ENCODE measurements at places on chromosomes 2 and 18.

- DNase-seq, result no peak
Observed at GRCh38 chr18:57784034-57784800, 18.9 kb downstream of the ATP8B1 start.

GRCh38 chr2:232134939-232135338 lies 173.4 kb downstream of the DIS3L2 start:
- DNase-seq, result no peak

- DNase-seq, result no peak
Observed at GRCh38 chr2:68645523-68645922, 2.1 kb downstream of the PROKR1 start.

- DNase-seq, result no peak
Observed at GRCh38 chr18:49739275-49739674, 74.1 kb downstream of the ACAA2 start.

DNA sequence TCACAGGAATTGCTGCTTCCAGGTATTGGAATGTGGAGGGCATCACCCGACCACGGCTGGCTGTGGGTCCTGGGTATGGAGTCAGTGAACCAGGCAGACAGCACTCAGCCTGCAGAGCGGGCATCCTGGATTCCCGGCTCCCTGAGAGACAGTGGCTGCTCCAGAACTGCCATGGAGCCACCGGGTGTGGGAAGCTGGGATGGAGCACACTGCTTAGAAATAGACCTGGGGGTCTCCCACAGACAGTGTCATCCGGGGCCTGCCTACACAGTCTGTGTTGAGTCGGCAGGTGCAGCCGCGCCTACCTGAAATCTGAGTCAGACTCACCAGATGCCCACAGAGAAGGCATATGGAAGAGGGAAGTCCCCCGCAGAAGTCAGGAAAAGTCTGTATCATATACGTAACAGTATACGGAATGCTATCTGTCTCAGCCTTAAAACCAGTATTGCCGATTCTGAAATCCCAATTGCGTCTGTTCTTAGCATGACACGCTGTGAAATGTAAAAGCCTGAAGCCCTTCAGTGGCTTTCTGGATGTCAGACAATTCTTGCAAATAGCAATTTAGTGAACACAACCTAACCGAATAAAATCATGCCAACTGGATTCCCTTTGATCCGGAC lies 509.7 kb upstream of the MYT1L start:
- no peak for DNase-seq

- DNase-seq, result no peak
Observed at GRCh38 chr2:96687711-96688640, 45.4 kb downstream of the FER1L5 start.

DNA sequence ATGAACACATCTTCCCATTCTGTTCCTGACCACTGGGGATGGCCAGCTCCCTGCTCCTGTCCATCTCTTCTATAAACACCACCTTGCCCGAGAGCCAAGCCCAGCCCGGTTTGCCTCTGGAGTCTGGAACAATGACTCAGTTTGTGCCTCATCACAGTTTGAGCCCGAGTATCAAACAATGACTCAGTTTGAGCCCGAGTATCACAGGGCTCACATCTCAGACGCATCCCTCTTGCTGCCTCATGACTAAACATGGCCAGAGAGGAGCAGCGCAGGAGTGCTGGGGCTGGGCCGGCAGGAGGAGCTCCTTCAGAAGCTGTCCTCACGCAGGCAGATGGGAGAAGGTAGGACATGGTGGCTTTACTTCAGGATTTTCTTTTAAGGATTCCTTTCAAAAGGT lies 68.7 kb downstream of the PXDN start:
- no peak for DNase-seq

DNA sequence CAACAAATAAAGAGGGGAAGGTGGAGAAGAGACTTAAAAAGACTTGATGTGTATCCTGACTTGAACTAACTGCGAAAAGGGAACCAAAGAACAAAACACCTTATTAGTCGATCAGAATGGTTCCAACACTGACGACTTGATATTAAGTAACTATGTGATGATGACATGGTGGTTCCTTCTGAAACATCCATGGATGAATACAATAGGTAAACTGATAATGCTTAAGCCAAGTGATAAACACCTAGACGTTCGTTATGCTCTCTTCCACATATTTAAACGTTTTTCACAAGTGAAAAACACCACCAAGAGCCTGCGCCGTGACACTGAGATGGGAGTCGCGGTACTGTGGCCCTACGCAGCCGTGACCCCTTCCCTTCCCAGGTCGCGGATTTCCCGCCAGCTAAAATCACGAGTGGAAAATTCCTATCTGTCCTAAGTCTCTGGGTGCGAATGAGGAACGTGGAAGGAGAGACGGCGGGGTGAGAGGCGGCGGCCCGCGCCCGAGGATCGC lies 797 bp downstream of the TTC32 start:
- DNase-seq, result no peak

- no peak for DNase-seq
Observed at GRCh38 chr2:32746669-32747068, 118.8 kb downstream of the TTC27 start.

DNA sequence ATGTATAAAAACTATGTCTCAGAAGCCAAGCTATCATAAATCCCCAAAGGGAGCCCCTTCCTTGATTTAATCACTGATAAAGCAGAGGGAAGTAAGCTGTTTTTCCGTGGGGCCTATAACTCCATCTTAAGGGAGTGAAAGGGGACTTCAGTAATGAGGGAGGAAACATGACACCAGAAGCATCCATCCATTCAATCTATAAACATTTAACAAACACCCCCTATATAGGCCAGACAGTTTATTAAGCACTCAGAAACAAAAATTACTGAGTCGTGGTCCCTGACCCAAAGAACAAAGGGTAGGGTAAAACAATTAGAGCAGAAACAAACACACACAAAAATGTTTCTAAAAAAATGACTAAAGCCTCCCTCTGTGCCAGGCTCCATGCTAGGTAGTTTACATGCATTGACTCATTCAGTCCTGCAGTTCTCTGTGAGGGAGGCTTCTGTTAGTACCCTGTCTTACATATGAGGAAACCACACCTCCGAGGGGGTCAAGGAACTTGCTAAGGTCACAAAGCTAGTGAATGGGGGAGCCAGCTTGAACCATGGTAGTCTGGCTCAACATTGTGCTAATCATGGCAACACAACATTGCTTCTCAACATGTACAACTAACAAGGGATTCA lies 472.1 kb downstream of the CDH2 start:
- no peak for DNase-seq

GRCh38 chr2:179253226-179253625 lies 11.4 kb downstream of the SESTD1 start:
- DNase-seq, result no peak

DNA sequence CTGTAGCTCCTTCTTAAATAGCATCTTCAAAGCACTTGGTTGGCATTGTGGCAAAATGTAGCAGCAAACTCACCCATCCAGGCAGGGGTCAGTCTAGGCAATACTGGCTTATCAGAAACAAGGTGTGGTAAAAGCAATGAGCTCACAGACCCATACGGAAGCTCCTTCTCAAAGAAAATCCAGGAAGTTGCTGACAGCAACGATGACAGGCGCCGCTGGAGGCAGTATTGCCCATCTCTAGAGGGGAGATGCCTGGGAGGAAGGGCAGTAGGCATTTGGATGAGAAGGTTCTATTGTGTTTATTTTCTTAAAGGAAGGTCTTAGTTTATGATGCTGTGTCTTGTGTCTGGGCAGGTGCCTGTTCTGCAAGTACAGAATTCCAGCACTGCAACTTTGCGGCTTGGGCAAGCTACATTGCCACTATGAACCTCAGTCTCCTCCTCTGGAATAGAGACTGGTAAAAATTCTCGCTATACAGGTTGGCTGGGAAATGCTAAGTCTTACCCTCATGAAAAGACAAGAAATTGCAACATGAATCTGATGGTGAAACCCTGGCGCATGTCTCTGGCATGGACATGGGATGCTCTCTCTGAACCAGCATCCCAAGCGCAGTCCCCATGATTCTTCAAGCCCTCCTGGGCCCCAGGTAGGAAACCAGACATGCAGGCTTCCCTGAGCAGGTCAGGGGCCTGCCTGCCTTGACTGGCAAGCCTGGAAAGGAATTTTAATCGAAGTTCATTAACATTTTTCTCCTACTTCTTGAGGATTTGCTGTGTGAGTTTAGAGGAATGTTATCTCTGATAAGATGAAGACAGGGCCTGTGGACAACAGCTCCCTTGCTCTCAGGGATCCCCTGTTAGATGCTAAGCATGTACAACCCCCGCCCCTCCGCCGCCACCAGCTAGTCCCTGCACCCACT lies 156.0 kb downstream of the TFCP2L1 start:
- DNase-seq, result no peak

DNA sequence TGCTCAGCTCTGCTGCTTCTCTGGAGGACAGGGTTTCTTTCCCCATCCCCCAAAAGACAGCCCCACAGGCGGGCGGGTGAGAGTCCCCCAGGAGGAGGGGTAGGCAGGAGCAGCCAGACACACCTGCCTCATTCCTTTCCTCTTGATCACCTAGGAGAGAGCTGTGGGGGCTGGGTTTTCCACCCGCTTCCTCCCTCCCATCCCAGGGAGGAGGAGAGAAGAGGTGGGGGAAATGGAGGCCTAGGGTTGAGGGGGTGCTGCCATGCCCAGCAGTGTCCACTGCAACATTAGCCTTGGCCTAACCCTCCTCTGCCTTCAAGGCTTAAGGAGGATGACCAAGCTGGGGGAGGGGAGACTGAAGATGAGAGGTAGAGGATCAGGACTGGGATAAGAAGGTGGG lies 14.7 kb downstream of the WNT10A start:
- DNase-seq, result no peak

DNA sequence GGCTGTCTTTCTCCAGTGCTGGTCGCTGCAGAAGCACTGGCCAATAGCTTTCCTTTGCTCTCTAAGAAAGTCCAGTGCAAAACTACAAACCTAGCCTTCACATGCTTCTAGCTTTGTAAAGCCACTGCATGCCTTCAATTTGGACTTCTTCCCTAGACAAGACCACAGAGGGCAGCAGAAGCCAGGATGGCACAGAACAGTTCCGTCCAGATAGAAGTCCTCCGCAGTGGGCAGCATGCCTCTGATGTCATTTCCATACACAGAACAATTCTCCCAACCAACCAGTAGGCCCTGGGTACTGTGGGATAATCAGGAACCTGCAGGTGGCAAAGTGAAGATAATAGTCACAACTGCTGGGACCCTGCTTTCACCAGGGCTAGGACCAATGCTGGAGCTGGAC lies 3.3 kb downstream of the ST6GAL2 start:
- no peak for DNase-seq

GRCh38 chr2:157743051-157743450 lies 114.4 kb upstream of the ACVR1C start:
- no peak for DNase-seq

DNA sequence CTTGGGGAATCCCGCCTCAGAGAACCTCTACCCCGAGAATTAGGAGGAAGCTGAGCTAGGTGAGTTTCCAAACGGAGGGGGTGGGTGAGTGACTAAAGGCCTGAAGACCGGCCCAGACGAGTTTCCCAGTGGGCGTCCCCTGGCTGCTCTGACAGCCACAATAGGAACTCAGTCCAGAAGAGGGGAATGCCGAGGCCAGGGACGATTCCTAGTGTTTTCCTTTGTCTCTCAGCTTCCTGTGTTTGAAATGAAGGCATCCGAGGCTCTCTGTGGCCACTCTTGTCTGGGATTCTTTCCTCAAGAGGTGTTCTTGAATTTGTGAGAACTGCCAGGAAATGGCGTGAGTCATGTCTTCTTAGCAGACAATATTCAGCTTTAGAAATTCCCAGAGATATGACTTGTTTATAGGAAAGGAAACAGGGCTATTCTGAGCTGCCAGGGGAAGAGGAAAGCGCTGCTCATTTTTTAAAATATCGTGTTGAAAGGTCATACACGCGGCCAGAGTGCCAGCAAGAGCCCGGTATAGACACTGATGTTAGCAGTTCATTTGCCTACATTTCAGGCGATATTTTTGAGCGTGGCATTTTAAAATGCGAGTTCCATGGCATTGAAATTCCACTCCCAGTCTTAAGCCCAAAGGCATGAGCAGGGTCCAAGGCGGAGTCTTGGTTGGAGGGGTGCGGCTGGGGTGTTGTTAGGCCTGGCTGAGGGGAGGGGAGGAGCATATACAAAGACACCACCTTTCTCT lies 169.1 kb upstream of the KLF7 start:
- no peak for DNase-seq

GRCh38 chr2:230814616-230815015 lies 50.1 kb upstream of the ITM2C start:
- DNase-seq, result no peak

DNA sequence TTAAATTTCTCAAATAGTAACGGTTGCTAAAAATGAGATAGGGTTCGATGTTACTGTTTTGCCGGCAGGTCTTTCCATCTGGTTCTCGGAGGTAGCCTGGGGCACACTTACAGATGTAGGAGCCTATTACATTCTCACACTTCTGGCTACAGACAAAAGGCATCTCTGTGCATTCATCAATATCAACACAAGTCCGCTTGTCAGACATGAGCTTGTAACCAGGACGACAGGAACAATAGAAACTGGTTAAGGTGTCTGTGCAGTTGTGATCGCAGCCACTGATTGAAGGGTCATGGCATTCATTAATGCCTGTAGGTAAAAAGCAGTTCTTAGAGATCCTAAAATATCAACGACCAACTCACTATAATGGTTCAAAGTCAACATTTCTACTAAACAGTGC lies 116.3 kb downstream of the DHRS9 start:
- DNase-seq, result no peak

DNA sequence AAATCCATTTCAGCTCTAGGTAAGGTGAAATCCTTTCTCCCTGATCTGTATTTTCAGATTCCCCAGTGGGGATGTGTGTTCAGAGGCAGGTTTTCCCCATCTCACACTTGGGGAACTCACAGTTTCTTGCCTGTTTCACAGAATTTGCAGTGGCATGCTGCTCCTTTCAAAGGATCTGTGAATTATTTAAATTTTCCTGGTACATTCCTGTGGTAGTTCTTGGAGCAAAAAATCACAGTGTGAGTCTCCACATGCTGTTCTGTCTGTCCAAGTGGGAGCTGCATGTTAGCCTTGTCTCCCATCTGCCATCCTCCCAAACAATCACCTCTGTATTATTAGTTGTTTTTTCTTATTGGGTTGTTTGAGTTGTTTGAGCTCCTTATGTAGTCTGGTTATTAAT lies 372.9 kb downstream of the ARL6IP6 start:
- DNase-seq, result no peak

- DNase-seq, result no peak
Observed at GRCh38 chr2:161147856-161148255, 12.4 kb upstream of the TANK start.

DNA sequence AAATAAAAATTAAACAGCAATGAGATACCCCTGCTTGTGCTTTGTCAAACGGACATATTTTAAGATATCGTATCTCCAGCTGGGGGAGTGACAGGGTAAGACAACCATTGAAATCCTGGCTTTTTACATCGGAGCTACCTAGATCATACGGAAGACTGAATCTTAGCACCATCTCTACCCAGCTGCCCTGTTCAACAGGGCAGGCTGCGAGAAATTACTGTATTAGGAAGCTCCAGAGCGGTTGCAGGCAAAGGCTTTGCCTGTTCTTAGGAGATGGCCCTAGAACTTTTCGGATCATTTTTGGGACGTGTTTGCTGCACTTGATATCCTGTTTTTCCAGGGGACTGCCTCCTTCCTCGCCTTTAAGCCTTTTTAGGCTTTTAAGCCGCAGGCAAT lies 2.0 kb upstream of the PRKCE start:
- no peak for DNase-seq

- DNase-seq, result no peak
Observed at GRCh38 chr2:101751875-101752619, 54.5 kb downstream of the MAP4K4 start.
